Activated CD4-positive, alpha-beta T cell treated with anti-CD3 and anti-CD28 coated beads, Interleukin-2, amount 10 ng/mL, durations not matched to agents 7 days and 5 days (primary cell): ENCODE measurements at places on chromosomes 5 and 9.

DNA sequence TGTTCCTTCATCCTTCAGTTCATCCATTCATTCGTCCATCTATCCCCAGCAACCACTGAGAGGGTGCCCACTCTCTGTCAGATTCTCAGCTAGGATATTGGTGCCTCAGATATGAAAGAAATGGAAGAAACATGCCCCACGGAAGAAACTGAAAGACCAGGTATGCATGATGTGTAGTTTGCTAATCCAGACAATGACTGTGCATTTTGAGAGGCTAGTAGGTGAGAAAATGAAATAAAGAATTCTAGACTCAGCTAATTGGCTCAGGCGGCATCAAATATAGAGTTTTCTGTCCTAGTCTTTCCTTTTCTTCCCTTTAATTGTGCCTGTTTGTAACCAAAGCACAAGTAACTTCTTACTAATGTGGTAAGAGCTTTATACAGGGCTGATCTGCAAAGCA lies 104.7 kb downstream of the PDZD2 start:
- no peak for DNase-seq

- no peak for DNase-seq
Observed at GRCh38 chr5:172642051-172642409, 967 bp downstream of the NEURL1B start.

DNA sequence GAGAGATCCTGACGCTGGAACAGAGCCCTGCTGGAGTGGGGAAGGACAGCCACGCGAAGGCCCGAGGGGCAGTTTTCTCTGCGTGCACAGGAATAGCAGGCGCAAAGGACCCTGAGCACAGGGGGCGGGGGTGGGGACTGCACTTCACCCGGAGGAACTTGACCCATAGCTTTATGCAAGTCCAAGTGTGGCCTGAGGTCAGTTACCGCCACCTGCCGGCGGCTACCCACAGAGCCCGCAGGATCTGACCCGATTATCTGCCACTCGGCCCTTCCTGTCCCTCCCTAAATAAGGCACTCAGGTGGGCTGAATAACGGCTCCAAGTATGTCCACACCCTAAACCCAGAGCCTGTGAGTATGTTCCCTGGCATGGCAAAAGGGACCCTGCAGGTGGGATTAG lies 65.4 kb upstream of the FCN1 start:
- no peak for DNase-seq

DNA sequence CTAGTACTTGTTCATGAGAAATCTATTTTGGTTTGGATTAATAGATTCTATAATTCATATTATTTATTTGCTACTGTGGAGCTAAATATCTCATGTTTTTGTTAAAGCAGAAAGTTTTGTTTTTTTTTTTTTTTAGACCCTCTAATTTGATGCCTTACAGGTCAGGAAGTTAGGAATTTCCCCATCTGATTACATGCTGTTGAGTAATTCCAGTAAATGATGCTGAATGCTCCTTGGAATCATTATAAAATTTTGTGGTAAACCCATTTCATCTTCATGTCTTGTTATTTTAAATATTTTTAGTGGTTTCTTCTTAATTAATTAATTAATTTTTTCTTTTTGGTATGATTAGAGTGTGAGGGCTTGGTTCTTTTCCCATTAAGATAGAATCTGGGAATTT lies 35.6 kb downstream of the NNT start:
- DNase-seq = no peak

DNA sequence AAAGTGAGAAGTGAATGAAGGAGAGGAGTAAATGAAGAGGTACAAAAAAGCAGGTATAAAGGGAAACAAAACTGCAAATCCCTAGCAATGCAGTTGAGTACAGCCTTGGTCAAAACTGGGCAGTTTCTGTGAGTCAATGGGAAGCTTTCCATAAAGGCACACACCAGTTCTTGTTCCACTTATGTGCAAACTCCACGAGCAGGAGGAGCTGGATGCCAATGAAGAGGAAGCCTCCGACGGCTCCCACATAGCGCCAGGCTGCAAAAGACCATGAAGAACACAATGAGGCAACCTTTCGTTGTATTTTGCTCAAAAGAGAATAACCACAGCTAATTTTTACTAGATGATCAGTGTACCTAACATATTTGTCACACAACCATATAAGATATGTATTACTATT lies 81.1 kb downstream of the SERINC5 start:
- no peak for DNase-seq

GRCh38 chr5:61299261-61299681 lies 32.8 kb upstream of the ZSWIM6 start:
- no peak for DNase-seq

GRCh38 chr9:79962836-79963235 lies 391.1 kb downstream of the TLE4 start:
- DNase-seq = no peak

GRCh38 chr5:174310243-174310642 lies 264.7 kb downstream of the NSG2 start:
- DNase-seq = no peak

DNA sequence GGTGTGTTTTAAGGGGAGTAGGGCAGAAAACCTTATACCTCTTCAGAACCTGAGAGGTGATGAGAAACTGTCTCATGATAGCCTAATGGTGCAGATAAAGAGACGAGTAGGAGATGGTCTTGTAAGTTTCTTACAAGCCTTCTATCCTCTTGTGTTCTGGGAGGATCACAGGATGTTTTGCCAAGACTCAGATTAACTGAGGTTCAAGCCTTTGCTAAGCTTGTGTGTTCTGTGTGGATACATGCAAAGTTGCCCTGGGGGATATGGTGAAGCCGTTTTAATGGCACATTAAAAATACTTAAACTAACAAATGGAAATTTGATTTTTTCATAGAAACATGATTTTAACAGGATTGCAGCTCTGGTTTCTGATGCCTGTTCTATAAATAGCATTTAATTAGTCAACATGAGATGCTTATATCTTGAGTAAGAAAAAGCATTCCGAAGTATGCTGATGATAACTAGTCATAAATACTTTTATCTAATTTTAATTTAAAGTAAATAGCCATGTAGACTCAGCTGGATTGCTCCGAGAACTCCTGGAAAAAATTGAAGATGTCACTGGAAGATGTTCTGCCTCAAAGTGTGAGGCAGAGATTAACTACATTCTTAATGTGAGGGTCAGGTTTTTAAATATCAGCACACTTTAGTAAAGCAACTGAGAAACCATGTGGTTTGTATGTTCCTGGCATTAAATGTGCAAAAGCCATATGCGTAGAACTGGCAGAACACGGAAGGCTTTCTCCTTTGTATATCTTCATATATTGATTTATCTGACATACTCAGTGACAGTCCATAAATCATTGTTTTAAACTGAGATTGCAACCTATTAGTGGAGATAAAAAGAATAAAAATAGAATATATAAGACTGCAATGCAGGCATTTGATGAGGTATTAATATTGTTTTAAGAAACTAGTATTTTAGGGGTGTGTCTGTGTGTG lies 53.7 kb downstream of the IPO11 start:
- DNase-seq = no peak

- DNase-seq = no peak
Observed at GRCh38 chr9:104921067-104921741, 6.8 kb downstream of the ABCA1 start.
